ENCODE measurements at places on chromosomes 1 and 21.

DNA sequence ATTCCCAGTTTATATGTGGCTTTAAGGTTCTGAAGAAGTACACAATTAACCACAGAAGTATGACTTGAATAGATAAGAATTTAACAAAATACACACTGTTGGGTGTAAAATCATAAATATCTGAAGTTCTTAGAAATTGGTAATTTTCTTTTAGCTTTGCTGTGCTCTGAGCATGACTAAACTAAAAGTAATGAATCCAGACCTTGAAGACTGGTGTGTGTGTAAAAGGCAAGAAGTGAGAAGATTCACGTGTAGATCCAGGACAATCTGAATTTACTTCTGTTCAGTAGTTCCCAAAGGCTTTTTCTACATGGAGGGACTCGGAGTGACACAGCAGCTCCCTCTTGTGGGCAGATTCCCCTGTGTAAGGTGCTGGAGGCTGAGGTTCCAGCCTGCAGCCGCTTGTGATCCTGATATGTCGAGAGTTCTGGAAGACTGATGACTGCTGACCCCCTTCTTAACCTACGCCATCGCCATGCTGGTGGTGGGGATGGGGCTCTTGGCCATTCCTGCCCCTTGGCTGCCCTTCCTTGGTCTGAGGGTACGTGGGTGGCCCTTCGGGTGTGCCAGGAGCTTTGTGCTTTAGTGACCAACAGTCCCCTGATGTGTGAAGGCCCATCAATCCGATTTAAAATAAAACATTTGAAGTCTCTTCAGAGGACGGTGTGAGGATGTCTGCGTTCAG is 62.7 kb downstream of the ADARB1 start:
- peak; percentile 28 for DNase-seq

GRCh38 chr21:34630536-34631143 is 15.7 kb upstream of the RCAN1 start:
- DNase-seq: no peak

GRCh38 chr1:33328817-33329216 is 7.9 kb upstream of the A3GALT2 start:
- no peak for DNase-seq

GRCh38 chr21:22710721-22711120 is 1712.5 kb downstream of the NCAM2 start:
- DNase-seq: no peak

- no peak for DNase-seq
Measured at GRCh38 chr1:115656461-115657077, 14.8 kb downstream of the VANGL1 start.

- DNase-seq: no peak
Measured at GRCh38 chr1:44084998-44085675, 33.5 kb upstream of the KLF17 start.

Measured in stimulated activated CD8-positive, alpha-beta memory T cell treated with anti-CD3 and anti-CD28 coated beads, Interleukin-15, amount 100 ng/mL, for 4 hours (primary cell).